ENCODE measurements at places on chromosomes 2 and 18.

DNA sequence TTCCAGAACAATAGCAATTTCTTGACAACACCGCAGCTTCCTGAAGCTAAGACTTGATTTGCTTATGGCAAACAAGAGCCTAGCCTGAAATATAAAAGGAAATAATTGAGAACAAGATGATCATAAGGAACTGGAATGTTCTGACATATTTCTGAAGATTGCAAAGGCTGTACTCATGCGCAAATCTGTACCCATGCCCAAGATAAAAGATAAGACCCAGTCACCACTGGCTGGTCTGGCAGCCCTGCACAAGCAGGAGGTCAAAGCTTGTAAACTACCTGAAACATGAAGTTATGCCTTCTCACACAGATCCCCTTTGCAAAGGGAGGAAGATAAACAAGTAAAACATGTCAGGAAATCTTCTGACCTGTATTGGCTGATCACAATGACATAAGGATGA, 160.8 kb upstream of the GYPC start:
- no peak for DNase-seq

DNA sequence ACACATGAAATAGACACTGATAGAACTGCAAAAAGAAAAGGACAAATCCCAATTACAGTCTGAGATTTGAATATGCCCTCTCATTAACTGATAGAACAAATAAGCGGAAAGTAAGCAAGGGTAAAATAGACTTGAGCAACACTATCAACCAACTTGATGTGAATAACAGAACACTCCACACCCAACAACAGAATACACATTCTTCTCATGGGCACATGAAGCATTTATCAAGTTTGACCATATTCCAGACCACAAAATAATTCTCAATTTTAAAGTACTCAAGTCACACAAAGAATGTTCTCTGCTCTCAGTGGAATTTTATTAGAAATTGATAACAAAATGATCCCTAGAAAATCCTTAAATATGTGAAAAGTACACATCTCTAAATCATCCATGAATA, 19.0 kb downstream of the ETAA1 start:
- DNase-seq, result no peak

DNA sequence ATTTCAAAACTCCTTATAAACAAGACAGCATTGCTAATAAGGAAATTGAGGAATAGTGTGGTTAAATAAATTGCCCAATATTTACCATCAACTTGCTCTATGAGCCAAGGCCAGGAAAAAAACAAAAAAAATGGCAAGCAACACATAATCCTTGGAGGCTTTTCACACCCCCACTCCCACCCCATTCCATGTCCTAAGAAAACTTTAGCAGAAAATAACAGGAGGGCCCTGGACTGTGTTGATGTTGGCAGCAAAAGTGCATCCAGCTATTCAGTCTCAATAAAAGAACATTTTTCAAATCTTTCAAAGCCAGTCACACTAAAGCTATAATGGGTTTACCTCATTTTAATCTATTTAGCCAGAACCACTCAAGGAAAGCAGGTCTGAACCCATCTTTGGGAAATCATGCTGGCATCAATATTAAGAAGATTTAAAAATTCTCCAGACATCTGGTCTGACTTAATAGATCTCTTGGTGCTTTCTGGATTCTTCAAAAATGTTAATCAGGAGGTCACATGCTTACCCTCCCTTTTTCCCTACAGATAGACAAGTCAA, 34.6 kb upstream of the STK17B start:
- no peak for DNase-seq

GRCh38 chr18:74356959-74357358, 41.3 kb downstream of the C18orf63 start:
- DNase-seq, result no peak

- no peak for DNase-seq
Measured at GRCh38 chr2:99827296-99827999, 314.9 kb downstream of the AFF3 start.

GRCh38 chr18:48161911-48162698, 231.6 kb upstream of the SMAD2 start:
- DNase-seq, result no peak

- DNase-seq, result no peak
Measured at GRCh38 chr2:66442516-66443185, 7.7 kb downstream of the MEIS1 start.

DNA sequence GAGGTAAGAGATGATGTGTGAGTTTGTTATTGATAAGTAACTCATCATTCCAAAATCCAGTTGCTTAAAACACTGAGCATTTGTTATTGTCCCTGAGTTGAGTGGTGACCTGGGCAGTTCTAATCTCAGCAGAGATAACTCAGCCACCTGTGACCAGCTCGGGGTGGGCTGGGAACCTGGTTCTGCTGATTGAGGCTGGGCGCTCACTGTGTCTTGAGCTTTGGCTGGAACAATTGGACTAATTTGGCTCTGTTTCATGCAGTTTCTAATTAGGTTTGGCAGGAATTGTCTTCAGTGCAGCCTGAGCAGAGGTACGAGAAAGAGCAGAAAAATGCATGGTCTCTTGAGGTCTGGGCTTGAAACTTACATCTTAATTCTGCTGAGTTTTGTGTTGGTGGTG, 144.7 kb downstream of the RNF144A start:
- no peak for DNase-seq

DNA sequence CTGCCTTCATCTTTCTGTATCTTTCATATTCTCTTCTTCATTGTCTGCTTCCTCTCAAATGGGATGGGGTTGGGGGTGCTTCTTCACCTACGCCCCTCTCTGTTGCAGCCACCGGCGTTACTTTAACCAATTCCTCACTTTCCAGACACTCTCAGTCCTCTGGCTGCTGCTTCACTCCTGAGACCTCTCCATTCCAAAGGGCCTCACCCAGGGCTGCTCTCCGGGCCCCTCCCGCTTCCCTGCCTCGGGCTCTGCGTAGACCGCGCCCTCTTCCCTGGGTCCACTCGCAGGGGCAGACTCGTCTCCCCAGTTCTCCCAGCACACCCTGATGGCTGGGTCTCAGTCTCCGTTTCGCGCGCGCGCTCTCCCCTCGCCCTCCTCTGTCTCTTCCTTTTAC, 926 bp downstream of the SERPINB8 start:
- DNase-seq, result no peak

DNA sequence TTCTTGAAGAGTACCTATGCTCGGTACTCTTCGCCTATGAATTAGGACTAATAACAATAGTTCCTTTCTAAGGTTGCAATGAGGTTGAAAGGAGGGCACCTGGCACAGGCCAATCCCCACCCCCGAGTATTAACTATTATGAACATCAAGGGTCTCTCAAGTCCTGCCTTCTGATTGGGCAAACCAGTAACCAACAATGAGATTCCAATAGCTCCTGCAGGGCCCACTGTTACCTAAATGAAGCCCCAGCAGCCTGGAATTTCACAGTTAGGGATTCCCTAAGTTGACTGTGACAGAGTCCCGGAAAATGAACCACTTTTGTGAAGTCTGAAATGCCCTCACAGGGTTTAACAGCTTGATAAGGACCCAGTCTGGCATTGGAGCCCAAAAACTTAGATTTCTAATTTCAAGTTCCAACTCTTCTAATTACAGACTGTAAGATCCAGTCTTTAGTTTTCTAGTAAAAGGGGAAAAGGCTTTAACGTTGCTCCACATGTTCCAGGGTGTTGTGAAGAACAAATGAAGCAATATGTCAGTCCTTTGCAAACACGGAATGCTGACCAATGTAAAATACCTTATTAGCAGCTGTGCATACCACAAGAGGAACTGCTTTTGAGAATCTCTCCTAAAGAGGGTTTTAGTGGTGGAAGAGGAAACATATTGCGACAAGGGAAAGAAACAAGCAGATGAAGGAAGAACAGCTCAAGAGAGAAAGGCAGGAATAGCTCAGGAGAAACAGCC, 277.7 kb upstream of the MAP2 start:
- DNase-seq, result no peak

DNA sequence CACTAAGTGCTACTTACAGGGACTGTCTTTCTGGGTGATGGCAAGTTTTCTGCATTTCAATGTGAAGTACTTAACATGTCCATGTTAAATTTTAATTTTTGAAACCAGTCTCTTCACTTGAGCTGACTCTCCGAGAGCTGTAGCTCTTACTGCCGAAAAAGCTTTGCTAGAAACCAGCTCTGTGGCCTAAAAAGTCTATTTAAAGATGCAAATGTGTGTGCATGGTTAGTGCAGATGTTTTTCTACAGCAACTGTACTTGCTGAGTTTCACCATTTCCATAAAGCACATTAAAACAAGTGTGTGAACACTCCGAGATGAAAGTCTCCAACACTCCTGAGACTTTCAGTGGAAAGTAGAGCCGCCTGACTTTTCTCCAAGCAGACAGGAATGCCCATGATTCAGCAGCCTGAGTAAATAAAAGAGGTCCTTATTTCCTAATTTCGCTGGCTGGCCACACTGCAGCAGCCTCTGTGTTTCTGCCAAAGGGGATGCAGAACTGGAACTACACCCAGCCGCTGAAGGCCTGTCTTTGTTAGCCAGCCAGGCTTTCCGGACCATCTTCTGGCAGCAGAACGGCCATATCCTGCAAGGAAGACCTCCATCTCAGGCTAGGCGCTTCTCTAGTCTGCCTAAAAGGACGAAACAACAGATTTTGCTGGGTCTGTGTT, 121.2 kb downstream of the ZNF521 start:
- DNase-seq, result no peak

DNA sequence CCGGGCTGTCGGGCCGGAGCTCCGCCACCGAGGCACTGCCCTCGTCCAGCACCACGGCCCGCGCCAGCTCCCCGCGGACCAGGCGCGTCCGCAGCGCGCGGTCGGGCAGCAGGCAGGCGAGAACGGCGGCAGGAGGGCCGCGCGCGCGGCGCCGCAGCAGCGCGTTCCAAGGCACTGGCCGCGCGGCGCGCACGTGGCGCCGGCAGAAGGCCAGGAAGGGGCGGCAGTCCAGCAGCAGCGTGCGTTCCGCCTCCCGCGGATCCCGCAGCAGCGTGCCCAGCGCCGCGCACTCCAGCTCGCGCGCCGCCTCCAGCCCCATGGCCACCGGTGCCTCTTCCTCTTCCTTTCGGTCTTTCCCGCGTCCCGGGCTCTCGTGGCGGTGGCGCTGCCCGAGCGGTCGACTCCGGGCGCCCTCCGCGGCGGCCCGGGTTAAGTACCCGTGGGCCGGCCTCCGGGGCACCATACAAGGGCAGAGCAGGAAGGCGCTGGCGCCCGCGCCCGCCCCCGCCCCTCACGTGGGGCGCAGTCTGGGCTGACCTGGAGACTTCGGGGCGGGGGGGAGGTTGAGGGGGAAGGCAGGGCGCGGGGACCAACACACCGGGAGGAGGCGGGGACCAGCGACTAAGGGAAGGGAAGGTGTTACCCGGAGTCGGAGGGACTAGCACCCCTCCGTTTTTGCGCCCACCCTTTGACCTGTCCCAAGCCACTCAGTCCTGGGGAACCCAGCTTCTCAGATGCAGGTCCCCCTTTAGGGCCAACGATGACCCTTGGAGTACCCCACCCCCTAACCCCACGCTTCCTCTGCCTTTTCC, at the start of gene DUSP2:
Gene DUSP2, minus strand, starts transcription at position 405 of the 812 bp plus-strand sequence. Its CDS starts 86 bp downstream, at position 319.
- DNase-seq, result peak; percentile 79

- no peak for DNase-seq
Measured at GRCh38 chr2:101106453-101107181, 44.6 kb downstream of the TBC1D8 start.

DNA sequence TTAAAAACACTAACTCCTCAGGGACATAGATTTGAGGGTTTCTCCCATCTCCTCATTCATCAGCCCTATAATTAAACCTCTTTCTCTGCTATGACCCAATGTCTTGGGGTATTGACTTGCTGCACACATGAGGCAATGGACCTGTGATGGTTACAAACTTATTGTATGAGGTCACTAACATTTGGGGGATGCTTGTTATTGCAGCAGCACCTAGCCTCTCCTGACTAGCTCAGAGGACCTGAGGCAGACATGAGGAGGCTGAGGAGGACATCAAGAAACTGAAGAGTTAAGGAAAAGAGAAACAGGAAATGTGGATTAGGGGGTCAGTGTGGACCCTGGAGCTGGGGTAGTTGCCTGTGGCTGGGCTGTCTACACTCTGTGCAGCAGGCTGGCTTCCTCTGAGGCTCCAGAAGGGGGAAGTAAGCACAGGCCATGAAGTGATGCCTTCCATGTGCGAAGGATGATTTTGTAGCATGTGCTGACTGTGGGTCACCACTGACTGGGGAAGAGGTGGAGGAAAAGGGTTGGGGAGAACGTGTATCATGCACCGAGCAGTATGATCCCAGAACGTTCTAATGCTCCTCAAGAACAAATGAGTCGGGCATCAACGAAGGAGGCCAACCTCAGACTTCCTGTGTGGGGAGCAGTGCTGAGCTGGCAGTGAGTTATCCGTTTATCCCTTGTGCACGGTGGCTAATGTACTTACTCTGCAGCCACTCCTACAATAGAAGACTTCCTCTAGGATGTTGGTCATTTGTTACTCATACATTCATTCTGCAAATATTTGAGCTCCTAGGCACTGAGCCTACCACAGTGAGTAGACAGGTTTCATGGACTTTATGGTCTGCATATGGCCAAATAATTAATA, 42.1 kb upstream of the RFX8 start:
- DNase-seq, result no peak

GRCh38 chr18:67132919-67133318, 383.6 kb downstream of the DSEL start:
- no peak for DNase-seq

DNA sequence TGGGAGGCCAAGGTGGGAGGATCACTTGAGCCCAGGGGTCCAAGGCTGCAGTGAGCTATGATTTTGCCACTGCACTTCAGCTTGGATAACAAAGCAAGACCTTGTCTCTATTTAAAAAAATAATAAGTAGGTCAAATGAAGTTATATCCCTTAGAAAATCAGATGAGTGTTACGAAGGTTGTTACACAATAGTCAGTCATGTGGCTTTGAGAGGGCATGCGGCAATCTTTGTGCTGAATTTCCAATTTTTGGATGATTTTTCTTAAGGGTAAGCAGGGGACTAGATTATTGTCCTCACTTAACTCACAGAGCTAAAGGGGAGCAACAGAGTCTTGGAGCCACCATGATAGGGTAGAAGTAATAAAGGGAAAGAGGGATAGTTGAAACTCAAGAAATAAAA, 71.8 kb downstream of the B3GNT2 start:
- no peak for DNase-seq

DNA sequence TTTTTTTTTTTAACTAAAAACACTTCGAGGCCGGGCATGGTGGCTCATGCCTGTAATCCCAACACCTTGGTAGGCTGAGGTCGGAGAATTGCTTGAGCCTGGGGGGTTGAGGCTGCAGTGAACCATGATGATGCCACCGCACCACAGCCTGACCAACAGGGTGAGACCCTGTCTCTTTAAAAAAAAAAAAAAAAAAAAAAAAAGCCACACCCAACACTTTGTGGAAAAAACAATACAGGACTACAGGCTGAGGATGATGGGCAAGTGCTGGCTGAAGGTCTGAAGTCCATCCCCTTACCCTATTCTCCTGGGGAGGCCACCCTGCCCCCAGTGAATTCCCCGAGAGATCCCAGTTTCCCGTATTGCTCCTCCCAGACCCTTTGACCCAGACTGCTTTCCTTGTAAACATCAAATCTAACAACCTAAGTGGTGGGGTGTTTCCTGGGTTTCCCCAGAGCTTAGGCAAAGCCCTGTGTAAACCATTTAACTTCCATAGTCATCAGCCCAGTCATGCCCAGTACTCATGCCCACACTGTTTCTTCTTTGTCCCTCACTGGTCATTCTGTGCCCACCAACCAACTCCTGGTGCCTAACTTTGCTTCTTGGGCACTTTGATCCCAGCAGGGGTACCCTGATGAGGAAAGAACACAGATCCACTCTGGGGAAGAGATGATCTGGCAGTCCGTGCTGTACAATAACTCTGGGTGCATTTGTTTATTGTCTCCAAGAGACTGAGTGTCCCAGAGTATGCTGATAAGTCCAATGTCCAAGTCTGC, 5.8 kb upstream of the TMEM37 start:
- DNase-seq, result no peak

All from stimulated activated CD8-positive, alpha-beta memory T cell treated with anti-CD3 and anti-CD28 coated beads, Interleukin-4, amount 100 ng/mL, for 1 hour (primary cell).